SJSA1 (cell line): ENCODE measurements at places on chromosomes 11 and 22. TPM values are rescaled to one million over a fixed set of nuclear protein-coding genes. Genes with fewer than 3 reads are reported as not detected.
A peak's percentile ranks its signal among the peaks of the same experiment; 100 is the strongest.

GRCh38 chr22:49882519-49883293 is 29.1 kb downstream of the ZBED4 start:
- no peak for DNase-seq
- no peaks in the 10 kb centered on the region for H3K27me3 ChIP-seq
- H3K4me1 ChIP-seq: no peaks in the 10 kb centered on the region
- H3K36me3 ChIP-seq: peaks cover 50% of the 10 kb centered on the region
- no peak overlapping the region for H3K4me3 ChIP-seq

DNA sequence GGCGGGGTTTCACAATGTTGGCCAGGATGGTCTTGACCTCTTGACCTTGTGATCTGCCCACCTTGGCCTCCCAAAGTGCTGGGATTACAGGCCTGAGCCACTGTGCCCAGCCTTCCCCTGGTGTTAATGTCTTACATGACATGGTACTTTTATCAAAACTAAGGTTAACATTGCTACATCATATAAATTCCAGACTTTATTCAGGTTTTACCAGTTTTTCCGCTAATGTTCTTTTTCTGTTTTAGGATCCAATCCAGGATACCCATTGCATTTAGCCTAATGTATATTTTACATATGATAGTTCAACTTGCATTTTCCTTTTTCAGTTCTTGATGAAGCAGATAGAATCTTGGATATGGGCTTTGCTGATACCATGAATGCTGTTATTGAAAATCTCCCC is 14.2 kb downstream of the DDX10 start:
- no peak for DNase-seq
- H3K36me3 ChIP-seq: peaks cover 3% of the 10 kb centered on the region; the same call in 1 of the 2 replicates
- H3K4me1 ChIP-seq: no peaks in the 10 kb centered on the region
- H3K27me3 ChIP-seq: no peaks in the 10 kb centered on the region

DNA sequence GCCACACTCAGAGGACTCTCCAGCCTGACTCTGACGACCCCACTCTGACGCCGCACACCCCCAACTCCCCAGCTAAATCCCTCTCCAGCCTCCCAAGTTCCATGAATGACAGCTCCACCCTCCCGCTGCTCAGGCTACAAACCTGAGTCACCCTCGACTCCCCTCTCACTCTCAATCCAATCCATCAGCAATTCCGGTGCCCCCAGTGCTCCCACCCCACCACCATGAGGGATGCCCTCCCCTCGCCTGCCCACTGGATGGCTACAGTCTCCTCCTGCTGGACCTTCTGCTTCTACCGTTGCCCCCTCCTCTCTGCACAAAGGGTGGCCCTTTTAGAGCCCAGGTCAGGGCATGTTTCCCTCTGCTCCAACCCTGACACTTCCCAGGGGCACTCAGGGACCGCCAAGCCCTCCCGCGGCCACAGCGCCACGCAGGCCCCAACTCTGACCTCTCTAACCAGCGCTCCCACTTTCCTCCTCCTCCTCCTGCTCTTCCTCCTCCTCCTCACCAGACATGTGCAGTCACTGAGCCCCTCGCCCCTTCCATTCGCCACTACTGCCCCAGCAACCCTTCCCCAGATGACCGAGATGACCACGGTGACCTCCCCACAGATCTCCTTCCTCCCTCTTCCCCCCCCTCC is 69.5 kb upstream of the NUP50 start:
- DNase-seq: no peak
- no peaks in the 10 kb centered on the region for H3K36me3 ChIP-seq
- no peak overlapping the region for H3K27ac ChIP-seq
- H3K27me3 ChIP-seq: no peaks in the 10 kb centered on the region
- no peak overlapping the region for H3K4me3 ChIP-seq
- peaks cover 12% of the 10 kb centered on the region for H3K4me1 ChIP-seq

DNA sequence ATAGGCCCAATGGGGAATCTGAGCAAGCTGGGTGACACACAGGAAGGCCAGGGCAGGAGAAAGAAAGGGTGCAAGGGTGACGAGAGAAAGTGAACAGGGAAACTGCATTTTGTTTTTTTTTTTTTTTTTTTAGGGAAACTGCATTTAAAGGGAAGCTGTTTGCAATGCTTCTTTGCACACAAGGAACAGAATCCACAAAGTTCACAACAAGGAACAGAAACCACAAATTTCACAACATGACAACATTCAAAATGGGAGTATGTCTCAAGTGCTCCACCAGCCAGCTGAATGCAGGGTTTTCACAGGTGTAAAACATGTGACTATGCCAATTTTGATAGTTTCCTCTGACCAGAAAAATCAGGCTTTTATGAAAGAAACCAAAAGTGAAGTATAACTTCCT is 6.8 kb upstream of the PLAAT3 start:
- H3K36me3 ChIP-seq: no peaks in the 10 kb centered on the region
- no peak overlapping the region for H3K4me3 ChIP-seq
- no peaks in the 10 kb centered on the region for H3K27me3 ChIP-seq
- no peak overlapping the region for H3K27ac ChIP-seq

DNA sequence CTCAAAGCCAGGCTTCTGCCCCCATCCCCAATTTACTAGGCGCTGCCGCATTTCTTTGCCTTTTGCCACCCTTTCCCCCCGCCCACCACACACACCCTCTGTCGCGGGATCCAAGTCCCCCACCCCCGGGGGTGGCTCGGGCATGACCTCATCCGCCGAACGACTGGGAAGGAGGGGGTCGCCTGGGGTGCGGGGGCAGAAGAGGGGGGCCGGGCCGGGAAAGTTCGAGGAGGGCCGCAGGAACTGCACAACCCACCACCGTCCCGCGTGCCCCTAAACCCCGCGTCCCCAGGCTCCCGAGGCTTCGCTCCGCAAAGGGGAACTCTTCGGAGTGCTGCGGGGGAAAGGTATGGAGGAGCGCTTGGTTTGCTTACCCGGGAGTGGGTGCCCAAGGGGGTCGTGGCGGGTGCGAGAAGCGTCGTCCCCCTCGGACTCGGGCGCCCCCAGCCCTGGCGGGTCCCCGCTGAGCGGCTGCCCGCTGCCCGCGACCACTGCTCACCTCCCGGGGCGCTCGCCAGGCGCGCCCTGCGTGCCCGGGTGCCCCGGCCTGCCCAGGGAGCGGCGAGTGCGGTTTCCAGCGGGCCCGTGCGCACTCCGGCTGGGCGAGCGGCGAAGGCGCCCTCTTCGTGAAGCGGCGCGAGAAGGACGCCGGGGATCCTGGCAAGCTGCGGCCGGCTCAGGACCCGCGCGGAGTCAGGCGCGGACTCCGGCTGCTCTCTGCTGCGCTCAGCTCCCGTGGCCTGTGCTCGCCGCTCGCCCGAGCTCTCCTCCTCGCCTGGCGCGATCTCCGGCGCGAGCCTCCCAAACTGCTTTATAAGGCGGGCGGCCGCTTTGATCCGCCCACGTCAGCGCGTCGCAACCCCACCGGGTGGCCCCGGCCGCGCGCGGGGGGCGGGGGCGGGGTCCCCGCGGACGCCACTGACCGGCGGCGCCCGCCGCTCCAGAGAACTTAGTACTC is 4.0 kb upstream of the WNT11 start:
- H3K36me3 ChIP-seq: no peaks in the 10 kb centered on the region
- H3K27me3 ChIP-seq: peaks cover 43% of the 10 kb centered on the region
- peak overlapping the region; percentile 15 for H3K4me3 ChIP-seq
- H3K4me1 ChIP-seq: peaks cover 42% of the 10 kb centered on the region
- H3K27ac ChIP-seq: no peak overlapping the region

DNA sequence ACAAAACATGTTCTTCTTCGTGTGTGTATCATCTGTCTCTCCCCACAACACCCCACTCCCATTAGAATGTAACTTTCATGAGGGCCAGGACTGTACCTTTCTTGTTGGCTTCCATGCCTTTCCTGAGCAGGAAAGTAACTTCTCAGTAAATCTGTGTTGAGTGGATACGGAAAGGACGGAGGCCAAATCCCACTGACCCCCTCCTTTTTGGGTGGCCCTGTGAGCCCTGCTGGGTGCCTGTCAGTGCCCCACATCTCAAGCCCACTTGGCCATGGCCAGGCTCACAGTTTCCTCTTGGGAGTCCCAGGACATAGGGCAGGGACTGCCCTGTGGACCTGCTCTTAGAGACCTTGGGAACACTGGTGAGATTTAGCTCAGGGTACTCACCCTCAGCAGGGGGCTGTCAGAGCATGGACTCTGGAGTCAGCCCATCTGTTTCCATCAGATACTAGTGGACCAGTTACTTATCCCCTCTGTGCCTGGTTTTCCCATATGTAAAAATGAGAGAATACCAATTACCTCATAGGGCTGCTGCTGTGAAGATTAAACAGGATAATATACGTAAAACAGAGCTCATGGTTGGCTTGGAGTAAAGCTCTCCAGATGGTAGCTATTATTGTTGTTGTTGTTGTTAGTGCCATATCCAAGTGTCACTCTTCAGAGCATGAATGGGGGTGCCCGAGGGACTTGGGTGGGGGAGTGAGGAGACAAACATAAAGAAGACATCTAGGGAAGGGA is 1.0 kb upstream of the C11orf96 start:
- peak overlapping the region; percentile 68 for H3K27ac ChIP-seq
- H3K27me3 ChIP-seq: no peaks in the 10 kb centered on the region
- peak overlapping the region; percentile 88 for H3K4me3 ChIP-seq
- H3K4me1 ChIP-seq: peaks cover 48% of the 10 kb centered on the region
- no peak for DNase-seq
- H3K36me3 ChIP-seq: peaks cover 26% of the 10 kb centered on the region

DNA sequence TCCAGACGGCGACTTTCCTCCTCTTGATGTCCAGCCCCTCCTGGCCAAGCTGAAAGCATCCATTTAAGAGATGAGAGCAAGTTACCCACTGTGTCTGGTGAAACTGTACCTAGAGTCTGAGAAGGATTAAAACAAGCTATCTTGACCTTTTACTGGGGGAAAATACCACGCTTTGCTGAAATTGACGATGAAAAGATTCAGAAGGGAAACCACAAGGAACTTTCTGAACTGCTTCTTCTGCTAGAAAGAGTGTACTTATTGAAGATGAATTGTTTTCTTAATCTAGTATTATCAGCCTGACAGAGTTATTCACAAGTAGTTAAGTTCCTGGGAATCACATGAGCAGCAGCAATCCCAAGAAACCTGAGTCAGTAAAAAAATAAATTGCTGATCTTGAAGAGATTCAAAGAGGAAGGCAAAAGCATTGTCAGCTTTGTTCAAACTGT is 13.1 kb upstream of the MS4A6A start:
- no peaks in the 10 kb centered on the region for H3K4me1 ChIP-seq
- peaks cover 7% of the 10 kb centered on the region; the same call in 1 of the 2 replicates for H3K27me3 ChIP-seq
- no peak overlapping the region for H3K4me3 ChIP-seq
- no peak overlapping the region for H3K27ac ChIP-seq
- no peak for DNase-seq
- H3K36me3 ChIP-seq: no peaks in the 10 kb centered on the region

- no peak for DNase-seq
- no peaks in the 10 kb centered on the region for H3K4me1 ChIP-seq
- no peaks in the 10 kb centered on the region for H3K36me3 ChIP-seq
These were observed 9.9 kb downstream of the FXYD6 start for GRCh38 chr11:117866526-117866925.

DNA sequence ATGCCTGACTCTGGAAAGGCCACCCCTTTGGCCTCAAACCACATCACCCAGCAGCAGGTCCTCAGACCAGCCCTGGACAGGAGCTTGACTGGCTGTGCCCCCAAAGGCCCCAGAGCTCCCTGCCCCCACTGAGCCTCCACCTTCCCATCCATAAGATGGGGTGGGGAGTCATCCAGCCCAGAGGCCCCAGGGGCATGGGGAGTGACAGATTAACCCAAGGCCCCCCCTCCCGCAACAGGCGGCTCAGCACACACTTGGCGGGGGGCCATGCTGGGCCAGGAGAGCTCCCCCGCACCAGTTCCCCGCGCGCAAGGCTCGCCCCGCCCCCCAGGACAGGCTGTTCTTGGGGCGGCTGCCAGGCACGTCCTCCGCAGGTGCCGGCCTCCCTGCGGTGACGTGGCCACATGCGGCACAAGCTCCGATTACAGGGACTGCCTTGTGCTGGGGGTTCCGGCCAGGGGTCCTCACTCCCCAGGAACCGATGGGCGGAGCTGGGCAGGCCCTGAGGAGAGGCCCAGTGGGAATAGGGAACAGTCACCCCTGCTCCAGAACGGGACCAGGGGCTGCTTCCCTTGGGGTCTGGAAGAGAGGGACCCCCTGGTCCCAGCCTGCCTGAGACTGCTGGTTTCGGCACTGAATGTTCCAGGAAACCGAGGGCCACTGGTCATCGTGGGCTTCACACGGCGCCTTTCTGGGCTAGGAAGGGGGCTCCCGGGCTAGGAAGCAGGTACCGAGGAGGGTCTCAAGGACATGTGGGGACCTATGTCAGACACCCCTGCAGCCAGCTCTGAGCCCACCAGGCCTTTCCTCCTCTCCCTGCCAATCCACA is 5.1 kb upstream of the CDKN1C start:
- H3K4me1 ChIP-seq: peaks cover 28% of the 10 kb centered on the region
- H3K27me3 ChIP-seq: no peaks in the 10 kb centered on the region
- no peaks in the 10 kb centered on the region for H3K36me3 ChIP-seq
- H3K4me3 ChIP-seq: no peak overlapping the region

GRCh38 chr11:120911943-120912342 is 112.0 kb upstream of the TBCEL start:
- H3K27me3 ChIP-seq: no peaks in the 10 kb centered on the region

DNA sequence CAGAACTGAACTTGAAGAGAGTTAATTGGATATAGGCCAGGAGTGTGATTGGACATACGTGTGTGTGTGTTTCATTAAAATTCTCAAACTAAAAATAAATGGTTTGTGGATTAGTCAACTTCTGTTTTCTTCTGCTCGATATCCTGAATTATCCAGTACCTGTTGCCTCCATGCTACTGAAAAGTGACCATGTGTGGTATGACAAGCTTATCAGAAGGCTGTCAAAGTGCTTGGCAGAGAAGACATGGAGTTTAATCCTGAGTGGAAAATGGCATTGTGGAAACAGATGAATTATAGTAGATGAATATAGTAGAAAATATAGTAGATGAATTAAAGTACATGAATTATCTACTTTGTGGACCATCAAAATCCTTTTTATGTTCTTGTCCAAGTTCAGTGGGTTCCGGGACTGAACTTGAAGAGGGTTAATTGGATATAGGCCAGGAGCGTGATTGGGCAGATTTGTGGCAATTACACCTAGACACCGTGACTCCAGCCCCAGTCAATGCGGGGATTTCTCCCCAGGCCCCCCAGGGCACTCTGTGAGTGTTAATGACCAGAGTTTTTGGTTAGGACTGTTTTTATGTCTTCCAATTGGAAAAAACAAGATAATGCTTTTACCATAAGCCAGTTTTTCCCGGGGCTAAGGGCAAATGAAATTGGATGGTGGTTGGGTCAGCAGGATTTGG is 30.1 kb downstream of the GRAMD1B start:
- H3K4me3 ChIP-seq: no peak overlapping the region
- no peaks in the 10 kb centered on the region for H3K4me1 ChIP-seq
- no peak overlapping the region for H3K27ac ChIP-seq
- DNase-seq: no peak

SLC22A8 gene
- total RNA-seq: not detected in 2 replicates

KCNJ1 gene
- not detected in 2 replicates for total RNA-seq

PRG3 gene
- not detected in 2 replicates for total RNA-seq

CCDC15 gene
- total RNA-seq: 2.2 and 2.7 TPM in 2 replicates

GRIA4 gene
- not detected in 2 replicates for total RNA-seq

CCDC73 gene
- not detected in 2 replicates for total RNA-seq

OR9G4 gene
- not detected in 2 replicates for total RNA-seq

SCN3B gene
- 0.18 TPM in 1 of 2 replicates, not detected in the other for total RNA-seq

SCUBE1 gene
- not detected in 2 replicates for total RNA-seq

APOBEC3B gene
- 3.5 and 9.4 TPM in 2 replicates for total RNA-seq
